ENCODE measurements at places on chromosomes 4 and X. TPM values are rescaled to one million over a fixed set of nuclear protein-coding genes. Genes with fewer than 3 reads are reported as not detected.

Gene PNMA6F
- polyA plus RNA-seq = not detected

Gene DNAAF6
- not detected for polyA plus RNA-seq

Gene MCTS1
- 72.3 TPM for polyA plus RNA-seq

Gene FAM3A
- 23.6 TPM for polyA plus RNA-seq

Gene ADH1C
- not detected for polyA plus RNA-seq

Gene SSX4B
- not detected for polyA plus RNA-seq

Gene UCP1
- not detected for polyA plus RNA-seq

Gene UNC5C
- not detected for polyA plus RNA-seq

Gene MID2
- 2.4 TPM for polyA plus RNA-seq

Gene GCNA
- 0.38 TPM for polyA plus RNA-seq

Gene TSPAN6
- polyA plus RNA-seq = 0.19 TPM

Gene FAM184B
- not detected for polyA plus RNA-seq

Gene RAB9A
- 25.6 TPM for polyA plus RNA-seq

All from IgD-negative memory B cell (primary cell).